Activated naive CD4-positive, alpha-beta T cell treated with anti-CD3 and anti-CD28 coated beads, Interleukin-2, amount 50 U/mL, for 72 hours (primary cell): ENCODE measurements at places on chromosomes 1 and 21.

DNA sequence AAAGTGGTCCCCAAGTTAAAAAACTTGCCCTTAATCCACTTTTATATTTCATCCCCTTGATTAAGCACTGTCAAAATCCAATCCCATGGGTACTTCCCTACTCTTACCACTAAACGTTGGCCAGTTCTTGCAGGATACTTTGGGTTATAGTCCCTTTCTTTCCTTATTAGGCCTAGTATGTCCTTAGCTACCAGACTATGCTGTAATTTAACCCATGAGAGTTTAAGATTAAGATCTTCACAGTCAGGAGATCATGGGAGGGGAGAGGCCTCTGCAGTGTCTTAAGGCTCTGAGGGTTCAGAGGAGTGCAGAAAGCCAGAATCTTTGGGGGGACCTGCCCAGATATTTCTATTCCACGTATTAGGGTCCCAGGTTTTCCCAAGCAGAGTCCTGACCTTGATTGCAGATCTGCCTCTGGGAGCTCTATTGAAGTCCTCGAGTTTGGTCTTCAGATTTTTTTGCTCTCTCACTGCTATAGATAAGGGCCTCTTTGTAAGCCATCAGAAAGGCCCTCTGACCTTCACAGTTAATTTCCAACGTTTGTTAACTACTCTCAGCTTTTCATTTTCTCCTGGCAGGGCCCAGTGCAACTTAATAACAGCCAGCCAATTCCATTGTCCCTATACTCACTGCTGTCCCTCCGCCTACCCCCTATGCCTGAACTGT lies 9.0 kb upstream of the CGN start:
- DNase-seq, result no peak

- DNase-seq, result no peak
Measured at GRCh38 chr1:44780583-44781121, 5.3 kb downstream of the RPS8 start.

DNA sequence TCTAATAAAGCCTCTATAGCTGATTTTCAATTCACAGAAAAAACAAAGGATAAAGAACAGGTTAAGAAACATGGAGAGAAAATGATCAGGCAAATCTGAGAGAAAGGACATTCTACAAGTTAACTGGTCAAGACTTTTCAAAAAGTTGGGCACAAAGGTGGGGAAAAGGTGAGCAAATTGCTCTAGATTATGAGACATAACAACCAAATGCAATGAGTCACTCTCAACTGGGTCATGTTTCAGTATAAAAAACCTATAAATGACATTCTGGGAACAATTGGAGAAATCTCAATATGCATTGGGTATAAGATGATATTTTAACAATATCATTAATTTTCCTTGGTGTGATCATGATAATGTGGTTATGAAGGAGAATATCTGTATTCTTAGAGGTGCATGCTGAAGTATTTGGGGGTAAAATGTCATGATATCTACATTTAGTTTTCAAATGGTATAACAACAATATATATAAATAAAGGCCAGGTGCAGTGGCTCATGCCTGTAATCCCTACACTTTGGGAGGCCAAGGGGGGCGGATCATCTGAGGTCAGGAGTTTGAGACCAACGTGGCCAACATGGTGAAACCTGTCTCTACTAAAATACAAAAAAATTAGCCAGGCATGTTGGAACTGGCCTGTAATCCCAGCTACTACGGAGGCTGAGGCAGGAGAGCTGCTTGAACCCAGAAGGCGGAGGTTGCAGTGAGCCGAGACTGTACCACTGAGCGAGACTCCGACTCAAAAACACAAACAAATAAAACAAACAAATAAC lies 27.0 kb downstream of the ANKRD13C start:
- no peak for DNase-seq

DNA sequence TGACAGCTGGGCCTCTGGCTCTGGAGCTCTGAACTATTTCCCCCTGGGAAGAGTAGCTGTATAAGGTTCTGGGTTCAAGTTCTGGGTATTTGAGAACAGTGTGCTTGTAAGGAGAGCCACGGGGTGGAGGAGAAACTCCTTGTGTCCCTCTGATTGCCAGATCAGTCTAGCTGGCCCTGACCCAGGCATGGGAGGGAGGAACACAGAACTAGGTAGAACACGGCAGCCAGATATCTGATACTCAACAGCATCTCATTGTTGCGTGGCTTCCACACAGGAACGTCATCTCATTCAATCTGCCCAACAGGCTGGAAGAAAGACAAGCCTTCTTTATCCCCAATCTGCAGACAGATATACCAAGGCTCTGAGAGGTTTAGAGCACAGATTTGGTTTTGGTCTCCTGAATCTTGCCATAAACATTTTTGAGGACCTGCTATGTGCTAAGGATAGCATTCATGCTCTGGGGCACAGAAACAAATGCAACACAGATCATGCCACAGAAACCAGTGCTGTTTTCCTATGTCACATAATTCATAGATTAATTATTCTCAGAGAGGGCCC lies 83.8 kb downstream of the PLXNA2 start:
- DNase-seq, result no peak

DNA sequence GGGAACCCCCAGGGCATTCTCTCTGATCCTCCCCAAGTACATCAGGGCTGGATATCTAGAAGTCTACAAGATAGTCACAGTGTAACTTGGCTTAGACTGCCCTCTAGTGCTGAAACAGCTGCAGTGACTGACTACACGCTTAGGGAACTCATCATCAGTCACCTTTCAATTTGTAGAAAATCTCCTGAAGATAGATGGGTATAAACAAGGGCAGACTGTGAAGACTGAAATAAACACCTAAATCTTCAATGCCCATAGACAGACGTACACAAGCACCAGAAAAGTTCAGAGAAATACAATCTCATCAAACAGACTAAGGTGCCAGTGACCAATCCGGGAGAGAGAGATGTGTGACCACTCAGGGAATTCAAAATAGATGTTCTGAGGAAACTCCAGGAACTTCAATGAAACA lies 46.6 kb downstream of the PACC1 start:
- DNase-seq, result no peak

GRCh38 chr1:69148731-69149130 lies 419.0 kb upstream of the LRRC7 start:
- DNase-seq, result no peak
